ENCODE measurements at places on chromosomes 1 and 21.

- no peaks in the 10 kb centered on the region for H3K4me1 ChIP-seq
- peak overlapping the region; percentile 48 for H3K4me3 ChIP-seq
- DNase-seq, result no peak
- H3K36me3 ChIP-seq, result no peaks in the 10 kb centered on the region
Observed at GRCh38 chr1:1599030-1599934, 653 bp downstream of the FNDC10 start.

GRCh38 chr21:37367703-37368540 is 1.3 kb downstream of the DYRK1A start:
- peak overlapping the region; percentile 90 for H3K27ac ChIP-seq
- no peaks in the 10 kb centered on the region for H3K36me3 ChIP-seq
- peaks cover 37% of the 10 kb centered on the region for H3K4me1 ChIP-seq

DNA sequence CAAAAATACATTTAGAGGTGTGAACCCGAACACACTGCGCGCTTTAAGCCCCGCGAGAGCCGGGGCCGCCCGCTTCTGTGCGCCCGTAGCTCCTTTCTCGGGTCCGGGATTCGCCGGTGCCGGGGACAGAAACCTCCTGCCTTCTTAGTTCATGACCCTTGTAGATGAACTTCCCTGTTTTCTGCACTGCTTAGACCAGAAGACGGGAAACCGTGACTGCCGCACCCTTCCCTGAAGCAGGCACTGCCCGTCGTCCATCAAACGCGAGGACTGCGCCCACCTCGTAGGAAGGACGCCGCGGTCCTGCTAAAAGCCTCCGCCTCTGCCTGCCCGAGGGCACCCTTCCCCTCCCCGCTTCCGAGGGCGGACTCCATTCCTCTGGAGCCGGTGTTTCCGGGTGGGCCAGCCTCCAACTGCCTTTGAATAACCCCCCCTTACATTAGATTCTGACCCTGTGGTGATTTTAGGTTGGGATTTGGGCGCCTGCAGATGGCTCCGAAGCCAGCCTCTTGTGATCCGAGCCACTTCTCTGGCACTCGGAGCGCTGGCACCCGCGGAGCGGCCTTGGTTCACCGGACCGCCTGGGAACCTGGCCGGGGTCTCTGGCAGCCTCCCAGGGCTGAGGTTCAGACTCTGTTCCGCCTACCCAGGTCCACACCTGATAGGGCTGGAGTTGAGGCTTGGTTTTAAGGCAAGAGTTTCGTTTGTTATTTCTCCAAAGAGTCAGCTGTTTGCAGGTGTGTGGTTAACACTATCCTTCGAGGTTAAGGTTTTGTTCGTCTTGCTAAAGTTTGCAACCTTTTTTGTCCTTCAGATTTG is 1.2 kb upstream of the PTTG1IP start:
- peak overlapping the region; percentile 89 for H3K4me3 ChIP-seq
- H3K36me3 ChIP-seq, result peaks cover 6% of the 10 kb centered on the region
- no peaks in the 10 kb centered on the region for H3K27me3 ChIP-seq

DNA sequence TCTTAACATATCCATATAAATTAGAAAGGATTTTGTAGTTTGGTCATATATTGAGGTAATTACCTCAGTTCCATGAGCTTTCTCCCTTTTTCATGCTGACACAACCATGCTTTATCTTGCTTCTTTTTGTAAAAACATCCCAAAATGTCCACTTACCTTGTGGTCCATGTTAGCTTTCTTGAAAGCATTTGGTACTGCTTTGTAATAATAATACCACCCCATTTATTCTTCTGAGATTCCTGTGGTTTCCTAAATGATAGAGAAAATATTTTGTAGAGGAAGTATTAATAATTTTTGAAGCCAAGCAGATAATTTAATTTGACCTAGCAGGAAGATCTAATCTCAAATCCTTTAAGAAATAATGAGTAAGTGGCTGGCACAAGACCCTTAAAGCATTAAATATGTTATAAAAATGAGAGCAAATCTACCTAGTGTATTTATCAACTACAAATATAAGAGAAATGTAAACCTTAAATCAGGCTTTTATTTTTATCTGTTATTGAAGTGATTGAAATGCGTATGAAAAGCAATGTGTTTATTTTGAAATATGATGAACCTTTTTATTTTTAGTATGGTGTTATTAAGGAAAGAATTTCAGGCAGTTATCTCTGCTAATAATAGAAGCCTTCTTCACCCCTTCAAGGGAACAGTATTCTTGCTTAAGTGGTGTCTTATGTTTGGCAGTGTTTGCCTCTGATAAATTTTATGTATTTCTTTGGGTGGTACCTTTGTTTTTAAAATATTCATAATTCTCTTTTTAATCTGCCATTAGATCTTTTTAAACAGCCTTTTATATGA is 9.2 kb downstream of the PRKAA2 start:
- no peaks in the 10 kb centered on the region for H3K36me3 ChIP-seq
- H3K4me3 ChIP-seq, result no peak overlapping the region
- no peaks in the 10 kb centered on the region for H3K4me1 ChIP-seq
- H3K27ac ChIP-seq, result no peak overlapping the region

DNA sequence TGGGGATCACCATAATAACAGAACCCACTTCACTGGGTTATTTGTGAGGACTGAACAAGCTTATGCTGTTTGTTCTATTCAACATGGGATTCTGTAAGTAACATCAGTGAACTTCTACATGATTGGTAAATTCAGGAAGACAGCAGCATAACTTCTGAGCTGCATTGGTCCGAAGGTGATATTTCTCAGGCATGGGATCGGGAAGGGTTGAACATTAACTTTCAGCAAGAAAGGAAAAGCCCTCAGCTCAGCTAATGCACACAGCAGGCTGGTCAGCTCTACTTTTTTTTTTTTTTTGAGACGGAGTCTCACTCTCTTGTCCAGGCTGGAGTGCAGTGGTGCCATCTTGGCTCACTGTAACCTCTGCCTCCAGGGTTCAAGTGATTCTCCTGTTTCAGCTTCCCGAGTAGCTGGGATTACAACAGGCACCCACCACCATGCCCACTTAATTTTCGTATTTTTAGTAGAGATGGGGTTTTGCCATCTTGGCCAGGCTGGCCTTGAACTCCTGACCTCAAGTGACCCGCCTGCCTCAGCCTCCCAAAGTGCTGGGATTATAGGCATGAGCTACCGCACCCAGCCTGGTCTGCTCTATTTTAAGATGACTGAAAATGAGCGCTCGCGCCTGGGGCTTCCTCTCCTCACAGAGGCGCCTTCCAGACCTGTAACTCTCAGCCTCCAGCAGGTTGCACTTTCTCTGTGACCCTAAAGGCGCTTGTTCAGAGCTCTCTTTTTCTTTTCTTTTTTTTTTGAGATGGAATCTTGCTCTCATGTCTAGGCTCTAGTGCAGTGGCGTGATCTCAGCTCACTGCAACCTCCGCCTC is 42.2 kb downstream of the ECE1 start:
- peaks cover 19% of the 10 kb centered on the region for H3K36me3 ChIP-seq
- peaks cover 8% of the 10 kb centered on the region for H3K4me1 ChIP-seq
- no peak overlapping the region for H3K4me3 ChIP-seq
- DNase-seq, result no peak

Measured in RWPE2 (cell line).